SW 1271 (cell line): ENCODE measurements at places on chromosomes 6 and 20.

GRCh38 chr6:15897063-15897876 lies 231.6 kb upstream of the MYLIP start:
- DNase-seq = no peak

GRCh38 chr6:148557796-148558321 lies 189.0 kb upstream of the UST start:
- no peak for DNase-seq

- no peak for DNase-seq
Observed at GRCh38 chr6:5506597-5506996, 245.3 kb downstream of the FARS2 start.

- DNase-seq = no peak
Observed at GRCh38 chr20:49649672-49650071, 64.0 kb downstream of the B4GALT5 start.

DNA sequence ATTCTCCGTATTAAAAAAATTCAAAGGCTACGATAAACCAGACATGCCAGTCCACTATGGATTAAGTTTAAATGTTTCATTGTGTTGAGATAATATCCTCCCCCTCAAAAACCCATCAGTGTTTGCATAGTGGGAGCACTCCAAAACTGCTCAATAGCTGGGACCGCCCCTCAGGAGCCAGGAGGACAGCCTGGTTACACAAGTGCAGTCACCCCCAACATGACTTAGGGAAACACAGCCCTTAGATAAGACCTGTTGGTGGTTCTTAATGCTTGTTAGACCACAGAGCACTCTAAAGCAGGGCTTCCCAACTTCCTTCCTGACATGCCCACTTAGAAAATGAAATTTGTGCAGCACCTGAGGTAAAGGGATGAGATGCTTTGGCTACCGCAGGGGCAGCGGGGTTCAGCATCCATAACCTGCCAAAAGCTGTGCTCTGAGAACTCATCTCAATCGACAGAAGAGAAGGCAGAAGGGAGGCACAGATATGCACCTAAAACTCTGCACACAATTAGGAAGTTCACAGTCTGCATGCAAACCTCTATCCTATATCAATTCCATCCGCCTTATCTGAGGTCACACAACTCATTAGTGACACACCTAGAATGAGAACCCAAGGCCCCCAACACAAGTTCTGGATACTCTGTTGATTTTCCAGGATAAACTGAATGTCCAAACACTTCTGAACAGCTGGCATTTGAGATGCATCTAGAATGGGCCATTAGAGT lies 74.3 kb downstream of the RALGAPA2 start:
- DNase-seq = no peak

- no peak for DNase-seq
Observed at GRCh38 chr20:48930035-48930434, 8.5 kb downstream of the ARFGEF2 start.

GRCh38 chr20:60882836-60883235 lies 369.2 kb upstream of the CDH4 start:
- DNase-seq = no peak

DNA sequence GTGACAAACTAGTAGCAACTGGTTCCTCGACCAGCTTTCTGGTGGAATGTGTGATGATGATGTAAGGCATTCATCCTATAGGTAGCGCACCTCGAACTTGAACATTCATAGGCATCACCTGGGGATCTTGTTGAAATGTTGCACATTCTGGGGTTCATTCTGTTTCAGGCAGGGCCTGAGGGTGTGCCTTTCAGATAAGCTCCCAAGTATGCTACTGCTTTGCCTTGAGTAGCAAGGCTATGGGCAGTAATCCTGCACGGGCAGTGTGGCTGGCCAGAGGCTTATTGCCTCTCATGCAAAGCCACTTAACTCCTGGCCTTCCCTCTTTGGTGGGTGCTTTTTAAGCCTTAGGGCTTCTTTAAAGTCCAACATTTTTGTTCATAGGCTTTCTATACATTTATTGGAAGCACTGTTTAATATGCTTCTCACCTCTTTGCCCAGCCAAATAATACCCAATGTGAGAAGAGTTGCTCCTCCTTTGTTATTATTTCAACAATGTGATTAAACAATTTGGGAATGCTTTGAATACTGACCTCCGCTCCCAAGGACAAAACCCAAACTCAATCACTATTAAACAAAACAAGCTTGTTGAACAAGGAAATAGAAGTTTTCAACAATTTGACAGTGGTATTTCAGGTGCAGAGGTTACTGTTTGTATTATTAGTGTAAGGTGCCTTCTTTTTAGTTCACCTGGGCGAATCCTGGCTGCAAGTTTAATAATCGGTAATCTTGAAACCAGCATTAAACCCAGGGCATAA lies 57.5 kb downstream of the JARID2 start:
- DNase-seq = no peak
